Activated T-helper 1 cell treated with anti-CD3 and anti-CD28 coated beads, Interleukin-12 subunit alpha, Interleukin-12 subunit beta, Interleukin-2, Interleukin-4 antibody, amounts not matched to agents 30 ng/mL and 10 ng/mL and 1 ng/mL, durations not matched to agents 14 hours and 24 hours and 36 hours (primary cell): ENCODE measurements at places on chromosomes 4 and X. TPM values are rescaled to one million over a fixed set of nuclear protein-coding genes. Genes with fewer than 3 reads are reported as not detected.

TMPRSS11D gene
- total RNA-seq = not detected in 2 replicates

HS3ST1 gene
- total RNA-seq = 0.31 and 0.51 TPM in 2 replicates

MORC4 gene
- 4.7 and 6.2 TPM in 2 replicates for total RNA-seq

YIPF7 gene
- total RNA-seq = not detected in 2 replicates

DIPK2B gene
- not detected in 2 replicates for total RNA-seq

- DNase-seq = no peak
Measured at GRCh38 chr4:130632731-130633604, 1537.0 kb downstream of the C4orf33 start.

- DNase-seq = no peak
Measured at GRCh38 chrX:86806786-86807185, 658.5 kb downstream of the DACH2 start.

DNA sequence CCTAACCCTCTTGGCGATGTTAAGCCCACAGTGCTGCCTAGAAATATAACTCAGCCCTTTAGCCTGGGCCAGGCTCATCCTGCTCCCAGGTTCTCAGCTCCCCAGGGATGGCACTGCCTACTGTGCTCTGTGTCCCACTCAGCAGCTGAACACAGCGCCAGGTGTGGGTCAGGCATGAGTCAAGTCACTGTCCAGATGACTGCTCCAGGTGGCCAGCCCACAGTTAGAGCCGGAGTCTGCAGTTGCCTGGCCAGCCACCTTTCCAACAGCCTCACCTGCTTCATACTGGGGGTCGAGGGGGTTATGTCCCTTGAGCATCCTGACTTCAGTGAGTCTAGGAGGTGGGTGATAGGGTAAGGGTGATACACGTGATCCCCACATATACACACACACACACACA is 48.4 kb downstream of the TBC1D14 start:
- no peak for DNase-seq

GRCh38 chr4:27148211-27148895 is 287.7 kb downstream of the STIM2 start:
- DNase-seq = no peak

- DNase-seq = no peak
Measured at GRCh38 chr4:168129046-168129772, 36.9 kb downstream of the ANXA10 start.

DNA sequence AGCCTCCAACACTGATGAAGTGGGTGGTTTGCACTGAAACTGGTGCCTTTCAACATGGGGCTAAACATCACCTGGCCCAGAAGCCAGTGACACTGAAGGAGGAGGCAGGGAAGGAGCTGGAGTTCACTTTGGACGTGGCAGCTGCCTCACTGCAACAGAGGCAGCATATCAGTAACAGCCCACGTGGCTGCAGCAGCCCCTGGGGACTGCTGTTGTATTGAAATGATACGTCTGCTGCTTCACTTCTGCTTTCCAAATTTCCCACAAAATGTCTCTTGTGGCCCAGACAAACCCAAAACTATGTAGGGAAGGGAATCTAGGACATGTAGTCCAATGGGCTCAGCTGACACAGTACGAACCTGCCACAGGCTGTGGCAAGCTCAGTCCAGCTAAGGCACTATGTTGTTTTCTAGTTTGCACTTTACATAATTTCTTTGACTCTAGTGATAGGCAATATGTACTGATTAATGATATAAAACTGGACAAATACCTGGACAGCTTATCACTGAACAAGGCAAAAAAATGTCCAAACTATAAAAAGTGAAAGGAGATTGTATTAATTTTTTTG is 84.7 kb upstream of the RAPGEF2 start:
- DNase-seq = no peak

- no peak for DNase-seq
Measured at GRCh38 chr4:148550788-148551187, 108.6 kb upstream of the NR3C2 start.

DNA sequence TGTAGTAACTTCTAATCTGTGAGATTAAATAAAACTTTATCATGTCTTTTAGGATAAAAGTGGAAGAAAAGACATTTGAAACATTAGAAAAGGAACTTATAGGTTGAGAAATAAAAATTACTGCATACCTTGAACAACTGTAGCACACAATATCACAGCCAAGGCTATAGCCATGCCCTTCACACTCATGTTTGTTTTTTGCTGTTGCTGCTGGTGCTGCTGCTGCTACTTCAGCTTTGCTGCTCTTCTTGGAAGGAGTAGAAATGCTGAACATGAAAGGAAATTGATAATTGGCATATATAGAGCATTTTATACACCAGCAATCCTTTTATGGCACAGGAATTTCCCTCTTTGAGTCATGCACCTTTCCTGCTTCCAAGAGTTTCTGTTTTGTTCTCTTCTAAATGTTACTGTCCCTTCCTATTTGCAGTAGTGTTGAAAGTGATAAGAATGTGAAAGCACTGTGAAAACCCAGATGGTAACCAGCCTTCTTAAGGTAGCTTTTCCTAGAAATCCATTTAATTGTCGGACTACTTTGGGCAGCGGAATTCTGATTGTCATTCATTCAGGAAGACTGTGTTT is at the start of gene CXCL11:
TSS of gene CXCL11 (minus strand) at position 272 of the 582 bp plus-strand sequence. CDS start at position 189, 83 bp downstream.
- DNase-seq = no peak

DNA sequence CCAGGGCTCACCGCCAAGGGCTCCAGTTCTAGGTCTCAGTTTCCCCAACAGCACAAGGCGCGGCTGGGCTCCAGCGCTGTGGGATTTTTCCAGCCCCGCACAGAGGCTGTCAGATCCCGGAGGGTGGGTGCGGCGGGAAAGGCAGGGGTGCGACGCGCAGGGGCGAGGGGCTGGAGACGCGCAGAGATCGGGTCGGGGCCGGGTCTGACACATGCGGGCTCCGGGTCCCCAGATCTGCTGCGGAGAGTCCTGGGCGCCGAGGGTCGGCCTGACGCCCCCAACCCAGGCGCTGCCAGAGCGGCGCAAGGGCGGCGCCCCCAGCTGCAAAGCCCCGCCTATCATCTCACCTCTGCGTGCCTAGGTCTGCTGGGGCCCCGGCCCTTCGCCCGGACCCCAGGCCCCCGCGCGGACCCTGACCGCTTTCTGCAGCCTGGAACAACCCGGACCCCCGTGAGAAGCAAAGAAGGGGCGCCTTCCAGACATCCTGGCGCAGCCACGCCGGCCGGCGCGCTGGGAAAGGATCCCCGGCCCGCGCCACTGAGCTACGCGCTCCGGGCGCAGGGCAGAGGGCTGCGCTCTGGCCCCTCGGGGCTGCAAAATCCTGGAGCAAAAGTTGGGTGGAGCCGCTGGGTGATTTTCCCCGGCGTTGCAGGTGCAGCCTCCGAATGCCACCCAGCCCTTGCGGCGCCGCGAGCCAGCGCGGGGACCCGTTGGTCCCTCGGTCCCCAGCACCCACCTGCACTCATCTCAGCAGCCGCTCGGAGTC is 486 bp downstream of the ABLIM2 start:
- DNase-seq = no peak

GRCh38 chr4:6509587-6509986 is 37.2 kb upstream of the PPP2R2C start:
- no peak for DNase-seq

DNA sequence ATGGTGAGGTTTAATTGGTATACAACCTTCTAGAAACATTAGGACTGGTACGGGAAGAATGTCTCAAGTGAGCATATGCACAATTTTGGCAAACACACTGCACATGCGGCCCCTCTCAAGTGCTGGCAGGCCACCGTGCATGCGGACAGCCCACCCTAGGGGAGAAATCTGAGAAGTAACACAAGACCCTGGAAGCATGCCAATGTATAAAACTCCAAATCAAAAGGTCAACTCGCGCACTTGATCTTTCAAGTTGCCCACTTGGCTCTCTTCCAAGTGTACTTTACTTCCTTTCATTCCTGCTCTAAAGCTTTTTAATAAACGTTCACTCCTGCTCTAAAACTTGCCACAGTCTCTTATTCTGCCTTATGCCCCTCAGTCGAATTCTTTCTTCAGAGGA is 488.3 kb downstream of the CFAP47 start:
- no peak for DNase-seq

DNA sequence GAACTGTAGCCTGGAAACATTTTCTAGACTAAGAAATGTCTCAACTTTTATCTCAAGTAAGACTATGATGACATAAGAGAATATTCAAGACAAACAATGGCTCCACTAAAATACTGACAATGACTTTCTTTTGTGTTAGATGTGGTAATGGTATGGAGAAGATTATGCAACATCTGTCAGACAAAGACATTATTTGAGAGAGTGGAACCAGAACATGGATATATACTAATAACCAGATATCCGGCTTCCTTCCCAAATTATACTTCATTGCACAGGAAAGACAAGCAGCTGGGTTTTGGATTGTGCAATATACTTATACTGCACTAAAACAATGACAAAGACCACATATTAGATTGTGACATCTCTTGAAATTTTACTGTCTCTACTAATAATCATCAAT is 290.8 kb upstream of the GIMD1 start:
- DNase-seq = no peak

- DNase-seq = no peak
Measured at GRCh38 chr4:151025759-151026158, 10.7 kb upstream of the LRBA start.
